ENCODE measurements at places on chromosomes 3 and 15. TPM values are rescaled to one million over a fixed set of nuclear protein-coding genes. Genes with fewer than 3 reads are reported as not detected.

The FANCD2OS gene
- not detected for total RNA-seq

The THRB gene
- total RNA-seq = not detected

The GOLGA6D gene
- total RNA-seq = not detected

The ETFA gene
- total RNA-seq = 47.7 TPM

The POC1A gene
- total RNA-seq = 1.1 TPM

- DNase-seq = no peak
These were observed 82.4 kb upstream of the DLG1 start for GRCh38 chr3:197380786-197381185.

DNA sequence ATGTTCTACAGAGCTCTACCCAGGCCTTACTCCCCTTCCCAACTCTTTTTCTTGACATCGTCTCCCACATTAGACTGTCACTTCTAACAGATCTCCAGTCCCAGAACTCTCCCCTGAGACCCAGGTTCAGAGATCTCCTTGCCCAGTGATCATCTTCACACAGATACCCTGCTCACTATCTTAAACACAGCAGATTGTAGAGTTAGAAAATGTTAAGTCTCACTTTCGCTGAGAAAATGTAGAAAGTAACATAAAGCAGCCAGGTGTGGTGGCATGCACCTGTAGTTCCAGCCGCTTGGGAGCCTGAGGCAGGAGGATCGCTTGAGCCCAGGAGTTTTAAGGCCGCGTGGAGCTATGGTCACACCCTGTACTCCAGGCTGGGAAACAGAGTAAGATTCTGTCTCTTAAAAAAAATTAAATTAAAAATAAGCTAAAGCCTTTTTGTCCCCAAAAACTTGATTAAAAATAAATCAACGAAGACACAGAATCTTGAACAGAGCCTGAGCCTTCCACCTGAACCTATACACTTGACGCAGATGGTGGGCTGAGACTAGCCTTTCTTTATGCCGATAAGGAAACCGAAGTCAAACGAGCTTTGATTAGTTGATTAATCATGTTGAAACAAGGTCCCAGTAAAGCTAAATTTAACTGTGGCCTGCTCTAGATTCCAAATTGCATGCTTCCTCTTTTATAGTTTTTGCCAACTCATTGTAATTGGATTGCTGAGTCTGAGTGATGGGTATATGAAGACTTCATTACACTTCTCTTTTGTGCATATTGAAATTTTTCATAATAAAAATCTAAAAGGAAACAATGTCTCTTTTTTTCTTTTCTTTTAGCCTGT lies 31.3 kb upstream of the BLM start:
- no peak for DNase-seq
